Lower leg skin (tissue), 4 donors: ENCODE measurements at places on chromosomes 16 and 17. TPM values are rescaled to one million over a fixed set of nuclear protein-coding genes. Genes with fewer than 3 reads are reported as not detected.

DNA sequence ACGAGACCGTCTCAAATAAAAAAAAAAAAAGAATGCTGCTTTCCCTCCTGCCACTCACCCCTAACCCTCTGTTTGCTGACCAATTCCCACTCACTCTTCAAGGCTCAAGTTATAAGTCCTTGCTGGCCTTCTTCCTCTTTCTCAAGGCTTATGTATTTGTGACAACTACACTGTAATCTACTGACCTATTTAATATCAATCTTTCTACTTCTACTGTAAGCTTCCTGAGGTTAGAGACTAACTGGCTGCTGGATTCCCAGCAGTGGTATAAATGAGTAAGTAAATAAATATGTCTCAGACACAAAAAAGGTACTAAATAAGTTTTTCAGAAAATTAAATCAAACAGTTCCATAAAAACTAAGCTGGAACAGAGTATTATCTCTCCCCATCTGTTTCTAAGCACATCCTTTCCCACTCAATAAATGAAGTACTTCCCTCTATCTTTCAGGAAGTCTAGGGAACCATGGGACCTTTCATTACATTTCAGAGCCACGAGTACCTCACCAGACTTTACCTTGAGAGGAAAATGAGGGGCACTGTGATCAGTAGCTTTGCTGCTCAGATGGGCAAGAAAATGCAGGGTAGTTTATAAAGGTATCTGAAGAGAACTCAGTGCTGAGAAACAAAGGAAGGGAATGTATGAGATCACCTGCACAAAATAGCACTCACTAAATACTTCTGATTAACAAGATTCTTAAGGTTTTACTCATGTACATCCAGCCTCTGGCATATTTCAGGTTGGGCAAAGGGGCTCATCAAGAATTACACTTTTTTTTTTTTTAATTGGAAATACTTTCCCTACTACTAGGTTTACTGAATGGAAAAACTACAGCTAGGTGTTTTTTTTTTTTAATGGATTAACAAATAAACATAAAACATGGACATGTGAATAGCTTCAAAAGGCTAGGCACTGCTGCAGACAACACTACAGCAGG, 10.8 kb downstream of the SSH2 start:
- no peak for DNase-seq

GRCh38 chr17:21389394-21389793, 13.2 kb downstream of the KCNJ12 start:
- no peak for DNase-seq

SEPTIN1 gene
- total RNA-seq, result 0.91 TPM

DNA sequence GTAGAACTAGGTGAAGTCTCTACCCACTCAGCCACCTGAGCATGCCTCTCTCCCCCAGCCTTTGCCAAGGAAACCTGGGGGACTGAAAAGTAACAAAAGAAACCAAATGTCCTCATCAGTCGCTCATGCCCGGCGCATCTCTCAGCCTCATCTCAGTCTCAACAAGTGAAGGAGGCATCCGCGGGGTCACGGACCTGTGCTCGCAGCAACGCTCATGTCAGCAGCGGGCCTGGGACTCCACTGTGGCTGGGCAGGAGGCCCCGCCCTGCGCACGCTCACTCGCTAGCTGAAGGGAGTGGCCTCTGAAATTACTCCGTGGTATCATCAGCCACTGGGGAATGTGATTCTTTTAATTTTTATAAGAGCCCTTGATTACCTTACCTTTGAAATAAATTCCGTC, 31.3 kb downstream of the MAP1LC3B start:
- DNase-seq, result no peak

DNA sequence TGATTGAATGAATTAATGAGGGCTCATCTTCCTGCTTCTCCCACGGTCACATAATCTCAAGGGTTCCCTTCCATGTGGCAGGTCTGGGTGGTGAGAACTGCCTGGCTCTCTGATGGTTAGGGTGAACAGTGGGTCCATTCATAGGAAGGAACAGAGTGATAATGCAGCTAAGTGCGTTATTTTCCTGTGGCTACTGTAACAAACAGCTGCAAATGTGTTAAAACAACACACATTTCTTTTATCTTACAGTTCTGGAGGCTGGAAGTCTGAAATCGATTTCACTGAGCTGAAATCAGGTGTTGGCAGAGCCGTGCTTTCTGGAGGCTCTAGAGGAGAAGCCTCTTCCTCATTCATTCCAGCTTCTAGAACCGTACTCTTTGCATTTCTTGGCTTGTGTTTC, 95.3 kb downstream of the BMERB1 start:
- no peak for DNase-seq

DNA sequence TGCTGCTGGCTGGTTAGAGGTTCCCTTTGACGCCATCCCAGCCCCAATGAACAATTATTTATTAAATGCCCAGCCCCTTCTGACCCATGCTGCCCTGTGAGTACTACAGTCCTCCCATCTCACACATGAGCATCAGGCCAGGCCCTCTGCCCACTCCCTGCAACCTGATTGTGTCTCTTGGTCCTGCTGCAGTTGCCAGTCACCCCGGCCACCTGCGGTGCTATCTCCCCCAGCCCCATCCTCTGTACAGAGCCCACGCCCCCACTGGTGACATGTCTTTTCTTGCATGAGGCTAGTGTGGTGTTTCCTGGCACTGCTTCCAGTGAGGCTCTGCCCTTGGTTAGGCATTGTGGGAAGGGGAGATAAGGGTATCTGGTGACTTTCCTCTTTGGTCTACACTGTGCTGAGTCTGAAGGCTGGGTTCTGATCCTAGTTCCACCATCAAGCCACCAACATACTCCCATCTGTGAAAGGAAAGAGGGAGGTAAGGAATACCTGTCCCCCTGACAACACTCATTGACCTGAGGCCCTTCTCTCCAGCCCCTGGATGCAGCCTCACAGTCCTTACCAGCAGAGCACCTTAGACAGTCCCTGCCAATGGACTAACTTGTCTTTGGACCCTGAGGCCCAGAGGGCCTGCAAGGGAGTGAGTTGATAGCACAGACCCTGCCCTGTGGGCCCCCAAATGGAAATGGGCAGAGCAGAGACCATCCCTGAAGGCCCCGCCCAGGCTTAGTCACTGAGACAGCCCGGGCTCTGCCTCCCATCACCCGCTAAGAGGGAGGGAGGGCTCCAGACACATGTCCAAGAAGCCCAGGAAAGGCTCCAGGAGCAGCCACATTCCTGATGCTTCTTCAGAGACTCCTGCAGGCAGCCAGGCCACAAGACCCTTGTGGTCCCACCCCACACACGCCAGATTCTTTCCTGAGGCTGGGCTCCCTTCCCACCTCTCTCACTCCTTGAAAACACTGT, 11.3 kb downstream of the CX3CL1 start:
- peak; percentile 82 for DNase-seq

DNA sequence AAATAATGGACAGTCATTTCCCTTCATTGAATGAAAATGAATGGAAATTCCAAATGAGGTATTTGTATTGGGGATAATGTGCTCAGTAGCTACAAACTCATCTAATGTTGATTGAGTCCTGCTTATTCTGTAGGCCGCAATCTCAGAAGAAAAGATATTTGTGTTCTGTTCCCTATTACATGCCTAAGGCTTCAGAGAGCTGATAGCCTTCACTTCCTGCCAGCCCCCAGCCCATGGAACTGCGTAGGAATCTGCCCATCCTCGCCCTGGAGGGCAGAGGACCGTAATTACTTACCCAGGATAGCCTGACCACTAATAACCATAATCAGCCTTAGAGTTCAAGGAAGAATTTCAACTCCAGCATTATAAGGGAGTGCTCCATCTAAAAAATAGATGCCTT, 17.9 kb upstream of the SNTB2 start:
- DNase-seq, result peak; percentile 56

DNA sequence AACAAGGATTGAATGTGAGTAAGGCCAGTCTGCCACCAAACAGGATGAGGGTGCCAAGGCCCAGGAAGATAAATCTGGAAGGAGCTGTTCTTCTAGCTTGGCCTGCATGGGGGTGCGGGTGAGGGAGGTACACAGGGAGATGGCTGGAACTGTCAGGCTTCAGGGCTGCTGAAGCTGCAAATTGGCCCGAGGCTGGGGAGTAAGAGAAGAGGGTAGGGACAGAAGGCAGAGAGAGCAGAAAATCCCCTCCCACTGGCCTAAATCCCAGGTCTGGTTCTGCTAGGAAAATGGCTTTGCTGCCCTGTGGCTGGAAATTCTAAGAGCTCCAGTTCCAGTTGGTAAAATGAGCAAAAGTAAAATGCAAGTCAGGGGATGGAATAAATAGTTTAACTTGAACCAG, 87.9 kb downstream of the CCDC182 start:
- no peak for DNase-seq

MAPK8IP3 gene
- 59.9 TPM for total RNA-seq

DNA sequence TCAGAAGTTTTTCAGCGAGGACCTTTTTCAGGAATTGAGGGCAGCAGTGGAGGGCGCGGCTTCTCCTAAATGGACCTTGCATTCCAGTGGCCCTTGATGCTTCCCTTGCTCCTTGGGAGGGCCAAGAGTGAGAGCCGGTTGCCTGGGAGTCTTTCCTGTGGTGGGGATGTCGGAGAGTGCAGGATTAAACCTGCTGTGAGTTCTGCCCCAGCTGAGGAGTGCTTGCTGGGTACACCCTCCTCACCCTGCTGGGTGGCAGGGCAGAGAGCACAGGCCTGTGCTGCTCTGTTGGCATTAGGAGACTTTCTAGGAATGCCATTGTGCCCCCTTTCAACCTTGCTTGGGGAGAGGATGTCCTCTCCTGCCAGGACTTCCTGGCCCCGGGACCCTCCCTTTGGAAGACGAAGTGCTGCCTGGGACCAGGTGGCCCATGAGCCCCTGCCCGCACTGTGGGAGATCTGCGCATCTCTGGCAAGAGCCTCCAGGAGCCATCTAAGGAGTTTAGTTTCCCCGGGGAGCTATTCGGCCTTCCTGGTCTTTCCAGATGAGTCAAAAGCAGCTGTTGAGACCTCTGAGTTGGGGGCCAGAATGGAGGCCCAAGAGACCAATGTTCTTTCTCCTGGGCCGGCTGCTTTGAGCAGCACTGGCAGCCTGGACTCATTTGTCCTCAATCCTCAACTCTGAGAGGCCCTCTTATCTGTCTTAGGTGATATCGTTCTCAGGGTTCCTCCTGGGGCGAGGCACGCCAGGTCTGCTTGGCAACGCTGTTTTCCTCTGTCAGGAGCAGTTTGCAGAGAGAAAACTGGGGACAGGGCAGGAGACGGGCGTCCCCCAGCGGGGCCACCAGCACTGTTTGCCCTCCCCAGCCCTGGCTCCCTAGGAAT, 5.6 kb downstream of the LLGL2 start:
- no peak for DNase-seq

DNA sequence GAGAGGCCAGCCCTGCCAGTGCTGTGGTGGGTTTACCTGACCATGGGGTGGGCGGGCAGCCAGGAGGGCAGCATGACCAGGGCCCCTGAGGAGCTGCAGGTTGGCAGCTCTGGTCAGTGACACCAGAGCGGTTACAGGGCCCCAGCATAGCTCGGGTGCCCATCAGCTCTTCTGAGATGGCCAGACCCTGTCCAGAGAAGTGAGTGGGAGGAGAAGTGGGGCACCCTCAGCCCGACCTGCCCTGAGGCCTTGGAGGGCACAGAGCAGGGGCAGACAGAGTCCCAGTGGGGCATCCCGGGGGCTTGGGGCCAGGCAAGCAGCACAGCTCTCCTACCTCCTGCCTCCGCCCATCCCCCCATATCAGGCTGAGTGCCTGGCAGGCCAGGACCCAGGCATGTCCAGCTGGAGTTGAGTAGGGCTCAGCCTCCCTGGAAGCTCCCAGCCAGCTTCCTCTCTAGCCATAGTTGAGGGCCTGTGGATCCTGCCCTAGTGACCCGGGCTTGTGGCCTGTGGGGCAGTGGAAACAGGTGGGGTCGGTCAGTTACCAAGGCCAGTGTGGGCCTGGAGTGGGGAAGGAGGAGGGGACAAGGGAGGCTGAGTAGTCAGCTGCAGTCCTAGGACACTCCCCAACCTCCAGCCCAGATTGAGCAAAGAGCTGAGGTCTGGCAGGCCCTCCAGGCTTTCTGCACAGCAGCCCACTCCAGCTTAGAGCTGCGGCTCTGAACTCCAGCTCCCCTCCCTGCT, 83.5 kb downstream of the AMFR start:
- no peak for DNase-seq

DNA sequence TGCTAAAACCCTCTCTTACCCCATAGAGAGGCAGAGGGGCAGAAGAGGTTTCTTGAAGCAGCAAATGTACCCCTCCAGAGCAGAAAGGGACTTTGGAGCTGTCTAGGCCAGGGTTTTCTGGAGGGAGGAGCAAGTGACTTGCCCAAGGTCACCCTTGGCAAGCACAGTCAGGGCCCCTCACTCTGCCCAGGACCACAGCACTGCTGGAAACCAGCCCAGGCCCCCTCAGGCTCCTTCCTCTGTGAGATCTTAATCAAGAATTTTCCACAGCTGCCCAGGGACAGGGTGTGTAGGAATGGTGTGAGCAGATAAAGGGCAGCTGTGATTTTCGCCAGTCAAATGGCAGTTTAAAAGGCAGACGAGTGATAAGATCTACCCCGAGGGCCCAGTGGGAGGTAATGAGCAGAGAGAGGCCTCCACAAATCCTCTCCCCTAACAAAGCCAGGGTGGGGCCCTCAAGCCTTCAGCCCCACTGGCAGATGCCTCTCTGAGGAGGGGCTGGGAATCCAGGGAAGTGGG, 3.9 kb upstream of the SLC12A3 start:
- no peak for DNase-seq

DNA sequence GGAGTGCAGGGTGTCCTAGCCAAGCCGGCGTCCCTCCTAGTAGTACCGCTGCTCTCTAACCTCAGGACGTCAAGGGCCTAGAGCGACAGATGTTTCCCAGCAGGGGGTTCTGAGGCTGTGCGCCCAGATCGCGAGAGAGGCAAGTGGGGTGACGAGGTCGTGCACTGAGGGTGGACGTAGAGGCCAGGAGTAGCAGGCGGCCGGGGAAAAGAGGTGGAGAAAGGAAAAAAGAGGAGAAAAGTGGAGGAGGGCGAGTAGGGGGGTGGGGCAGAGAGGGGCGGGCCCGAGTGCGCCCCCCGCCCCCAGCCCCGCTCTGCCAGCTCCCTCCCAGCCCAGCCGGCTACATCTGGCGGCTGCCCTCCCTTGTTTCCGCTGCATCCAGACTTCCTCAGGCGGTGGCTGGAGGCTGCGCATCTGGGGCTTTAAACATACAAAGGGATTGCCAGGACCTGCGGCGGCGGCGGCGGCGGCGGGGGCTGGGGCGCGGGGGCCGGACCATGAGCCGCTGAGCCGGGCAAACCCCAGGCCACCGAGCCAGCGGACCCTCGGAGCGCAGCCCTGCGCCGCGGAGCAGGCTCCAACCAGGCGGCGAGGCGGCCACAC, at the start of gene MMP2:
Gene MMP2 (plus strand): TSS at position 372 of the 603 bp plus-strand sequence. CDS start 282 bp downstream, outside the sequence.
- DNase-seq, result peak; percentile 60

ZNF423 gene
- 3.7 TPM for total RNA-seq
